Spleen (tissue), 13 donors: ENCODE measurements at places on chromosomes 3 and 15. TPM values are rescaled to one million over a fixed set of nuclear protein-coding genes. Genes with fewer than 3 reads are reported as not detected.
A peak's percentile ranks its signal among the peaks of the same experiment; 100 is the strongest.

PLA2G4D gene
- not detected for total RNA-seq

SETD2 gene
- 69.1 TPM for total RNA-seq

TCAIM gene
- 29.9 TPM for total RNA-seq

GOLGA6L7 gene
- total RNA-seq = not detected

ARL14 gene
- not detected for total RNA-seq

RLBP1 gene
- not detected for total RNA-seq

FBXW12 gene
- total RNA-seq = not detected

TTLL3 gene
- total RNA-seq = 78.9 TPM

INKA1 gene
- total RNA-seq = 6.1 TPM

GRCh38 chr3:156619376-156619775, 55.0 kb upstream of the TIPARP start:
- H3K4me1 ChIP-seq = no peaks in the 10 kb centered on the region
- no peak overlapping the region for H3K4me3 ChIP-seq
- DNase-seq = no peak
- H3K27me3 ChIP-seq = no peaks in the 10 kb centered on the region
- H3K36me3 ChIP-seq = no peaks in the 10 kb centered on the region

- no peaks in the 10 kb centered on the region for H3K4me1 ChIP-seq
- no peak for DNase-seq
- no peak overlapping the region for H3K27ac ChIP-seq
- H3K4me3 ChIP-seq = no peak overlapping the region
- no peaks in the 10 kb centered on the region for H3K27me3 ChIP-seq
- no peaks in the 10 kb centered on the region for H3K36me3 ChIP-seq
Observed at GRCh38 chr15:39376371-39376909, 204.4 kb upstream of the THBS1 start.

GRCh38 chr3:113698956-113699355, 2.5 kb upstream of the USF3 start:
- no peaks in the 10 kb centered on the region for H3K27me3 ChIP-seq
- H3K27ac ChIP-seq = peak overlapping the region; percentile 100

- no peaks in the 10 kb centered on the region for H3K36me3 ChIP-seq
- no peak overlapping the region for H3K4me3 ChIP-seq
- H3K27ac ChIP-seq = no peak overlapping the region
Observed at GRCh38 chr15:65038836-65039235, 6.4 kb upstream of the SLC51B start.

GRCh38 chr3:187450431-187451190, 82.4 kb downstream of the RTP4 start:
- H3K36me3 ChIP-seq = no peaks in the 10 kb centered on the region
- H3K27ac ChIP-seq = no peak overlapping the region
- H3K4me3 ChIP-seq = no peak overlapping the region

- no peaks in the 10 kb centered on the region for H3K4me1 ChIP-seq
- H3K36me3 ChIP-seq = no peaks in the 10 kb centered on the region
- DNase-seq = no peak
- no peak overlapping the region for H3K27ac ChIP-seq
Observed at GRCh38 chr15:67892559-67893377, 52.9 kb upstream of the RNU6-1 start.

- peaks cover 37% of the 10 kb centered on the region for H3K36me3 ChIP-seq
- DNase-seq = peak; percentile 68
- H3K4me3 ChIP-seq = no peak overlapping the region
- no peak overlapping the region for H3K27ac ChIP-seq
Observed at GRCh38 chr3:50289130-50289529, 3.1 kb downstream of the IFRD2 start.

DNA sequence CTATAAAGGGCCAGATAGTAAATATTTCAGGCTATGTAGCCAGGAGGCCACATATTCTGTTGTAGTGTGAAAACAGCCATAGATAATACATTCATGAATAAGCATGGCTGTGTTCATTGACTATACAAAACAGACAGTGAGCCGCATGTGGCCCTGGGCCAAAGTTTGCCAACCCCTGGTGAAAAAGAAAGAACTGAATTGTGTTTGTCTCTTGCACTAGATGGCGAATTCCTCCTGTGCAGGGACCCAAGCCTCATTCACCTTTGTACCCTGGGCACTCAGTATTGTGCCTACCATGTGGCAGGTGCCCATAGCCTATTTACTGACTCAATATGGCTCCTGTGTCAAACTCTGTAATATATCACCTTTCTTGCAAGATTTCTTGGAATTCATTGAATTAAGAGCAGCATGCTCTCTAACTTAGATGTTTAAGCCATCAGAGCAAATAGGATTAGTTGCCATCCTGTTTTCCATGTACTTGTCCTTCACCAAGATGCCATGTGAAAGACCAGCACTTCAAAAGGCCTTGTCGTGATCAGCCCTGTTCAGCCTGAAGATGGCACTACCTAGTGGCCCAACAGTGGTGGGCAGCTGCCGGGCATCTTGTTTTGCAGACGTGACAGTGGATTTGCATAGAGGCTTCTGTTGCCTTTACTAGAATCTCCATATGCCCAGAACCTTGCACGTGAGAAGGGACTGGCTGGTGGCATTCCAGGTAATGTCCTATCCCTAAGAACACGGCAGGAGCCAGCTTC, 50.9 kb upstream of the CMTM7 start:
- DNase-seq = peak; percentile 27
- H3K27me3 ChIP-seq = no peaks in the 10 kb centered on the region
- H3K27ac ChIP-seq = no peak overlapping the region

- no peaks in the 10 kb centered on the region for H3K27me3 ChIP-seq
- H3K27ac ChIP-seq = no peak overlapping the region
- no peaks in the 10 kb centered on the region for H3K4me1 ChIP-seq
- H3K36me3 ChIP-seq = no peaks in the 10 kb centered on the region
Observed at GRCh38 chr3:109275702-109276293, 40.5 kb downstream of the DPPA2 start.

DNA sequence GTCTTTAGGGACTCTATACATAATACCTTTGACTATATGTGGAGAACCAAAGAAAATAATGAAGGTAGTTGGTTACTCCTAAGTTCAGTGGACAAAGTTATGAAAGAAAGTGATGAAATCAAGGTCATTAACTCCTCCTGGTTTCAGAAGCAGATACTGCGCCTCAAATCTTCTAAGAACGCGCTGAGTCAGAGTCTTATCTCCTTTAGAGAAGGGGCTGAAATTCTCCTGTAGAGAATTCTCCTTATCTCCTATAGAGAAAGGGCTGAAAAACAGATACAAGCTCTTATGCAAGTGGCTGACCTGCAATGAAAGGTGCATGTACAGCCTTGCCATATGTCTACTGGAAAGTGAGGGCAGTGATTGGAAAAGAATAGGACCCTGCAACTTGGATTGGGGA, 824.2 kb downstream of the NSUN3 start:
- no peaks in the 10 kb centered on the region for H3K36me3 ChIP-seq
- no peaks in the 10 kb centered on the region for H3K4me1 ChIP-seq
- no peak overlapping the region for H3K27ac ChIP-seq
- DNase-seq = no peak
- no peaks in the 10 kb centered on the region for H3K27me3 ChIP-seq
- no peak overlapping the region for H3K4me3 ChIP-seq

GRCh38 chr15:88980498-88980897, 67.3 kb upstream of the MFGE8 start:
- H3K4me1 ChIP-seq = peaks cover 12% of the 10 kb centered on the region
- no peak overlapping the region for H3K27ac ChIP-seq
- no peak for DNase-seq
- H3K4me3 ChIP-seq = no peak overlapping the region
- no peaks in the 10 kb centered on the region for H3K27me3 ChIP-seq

- H3K36me3 ChIP-seq = peaks cover 71% of the 10 kb centered on the region
- no peak overlapping the region for H3K27ac ChIP-seq
- no peaks in the 10 kb centered on the region for H3K4me1 ChIP-seq
- H3K4me3 ChIP-seq = no peak overlapping the region
- no peak for DNase-seq
Observed at GRCh38 chr3:119219069-119219468, 21.6 kb downstream of the B4GALT4 start.

DNA sequence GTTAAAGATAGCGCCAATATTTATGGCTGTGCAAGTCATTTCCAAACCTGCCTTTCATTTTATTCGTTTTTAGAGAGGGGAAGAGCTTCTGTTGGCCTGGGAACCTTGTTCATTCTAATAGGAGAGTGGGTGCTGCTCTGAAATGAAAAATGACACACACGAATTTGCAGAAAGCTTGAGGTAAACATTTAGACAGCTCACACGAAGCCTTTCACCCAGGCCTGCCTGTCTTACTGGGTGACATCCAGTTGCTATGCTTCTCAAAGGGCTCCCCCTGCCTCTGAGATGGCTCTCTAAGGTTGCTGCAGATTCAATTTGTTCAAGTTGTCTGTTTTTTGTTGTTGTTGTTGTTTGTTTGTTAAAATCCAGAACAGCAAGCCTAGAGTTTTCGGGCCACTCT, 18.2 kb downstream of the PEX5L start:
- H3K4me3 ChIP-seq = no peak overlapping the region
- no peak for DNase-seq
- no peaks in the 10 kb centered on the region for H3K4me1 ChIP-seq
- no peaks in the 10 kb centered on the region for H3K27me3 ChIP-seq
- H3K36me3 ChIP-seq = no peaks in the 10 kb centered on the region
- no peak overlapping the region for H3K27ac ChIP-seq
